Stromal cell of bone marrow (primary cell): ENCODE measurements at places on chromosomes 1 and 21.
A peak's percentile ranks its signal among the peaks of the same experiment; 100 is the strongest.

DNA sequence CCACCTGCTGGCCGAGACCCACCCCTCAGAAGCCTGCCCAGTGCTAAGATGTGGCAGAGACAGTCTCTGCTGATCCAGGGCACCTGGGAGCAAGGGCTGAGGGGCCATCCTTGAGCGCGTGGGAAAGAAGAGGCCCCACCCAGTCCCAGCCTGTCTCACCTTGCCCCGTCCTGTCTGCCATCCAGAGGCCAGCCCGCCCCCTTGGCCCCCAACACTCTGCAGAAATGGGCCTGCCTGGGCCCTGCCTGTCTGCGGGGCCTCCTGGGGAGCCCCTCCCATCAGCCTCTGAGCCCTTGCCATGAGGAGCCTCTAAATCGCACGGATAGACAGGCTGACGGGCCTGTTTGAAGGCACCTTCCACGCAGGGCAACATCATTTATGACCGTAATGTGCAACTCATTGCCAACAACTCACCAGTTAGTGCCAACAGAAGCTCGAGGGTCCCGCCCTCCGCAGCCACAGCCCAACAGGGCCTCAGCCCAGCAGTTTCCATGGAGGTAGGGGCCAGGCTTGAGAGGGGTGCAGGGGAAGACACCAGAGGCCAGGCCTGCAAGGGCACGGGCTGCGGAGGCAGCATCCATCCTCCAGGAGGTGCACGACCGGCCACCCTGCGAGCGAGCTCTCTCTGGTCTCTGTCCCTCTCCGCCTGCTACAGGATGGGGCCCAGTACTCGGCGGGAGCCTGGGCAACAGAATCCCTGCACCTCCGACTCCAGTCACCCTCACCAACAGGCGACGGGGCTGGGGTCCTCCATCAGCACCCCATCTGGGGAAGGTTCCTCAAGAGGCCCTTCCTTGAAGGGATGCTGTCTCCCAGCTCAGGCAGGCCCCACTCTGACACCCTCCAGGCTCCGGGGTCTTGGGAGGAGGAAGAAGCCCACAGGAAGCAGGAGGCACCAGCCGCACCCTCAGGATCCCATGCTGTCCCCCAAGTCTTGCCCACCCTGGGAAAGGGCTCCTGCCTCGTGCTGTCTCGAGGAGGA, 78.0 kb downstream of the MEGF6 start:
- no peak for DNase-seq

GRCh38 chr1:220747437-220748088, 559 bp upstream of the MTARC2 start:
- DNase-seq = no peak

DNA sequence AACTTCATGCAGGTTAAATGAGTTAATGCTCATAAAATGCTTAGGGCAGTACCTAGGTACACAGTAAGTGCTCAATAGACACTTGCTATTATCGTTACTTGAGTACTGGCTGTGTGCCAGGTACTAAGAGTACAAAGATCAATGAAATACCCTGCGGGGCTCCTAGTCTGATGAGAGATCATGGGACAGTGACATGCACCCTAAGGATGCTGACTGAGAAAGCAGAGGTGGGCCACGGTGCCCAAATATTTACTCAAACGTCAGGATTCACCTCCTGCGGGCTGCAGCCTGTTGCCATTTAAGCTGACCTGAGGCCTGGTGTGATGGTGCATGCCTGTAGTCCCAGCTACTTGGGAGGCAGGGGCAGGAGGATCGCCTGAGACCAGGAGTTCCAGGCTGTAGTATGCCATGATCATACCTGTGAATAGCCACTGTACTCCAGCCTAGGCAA, 19.8 kb upstream of the LUZP1 start:
- DNase-seq = no peak

DNA sequence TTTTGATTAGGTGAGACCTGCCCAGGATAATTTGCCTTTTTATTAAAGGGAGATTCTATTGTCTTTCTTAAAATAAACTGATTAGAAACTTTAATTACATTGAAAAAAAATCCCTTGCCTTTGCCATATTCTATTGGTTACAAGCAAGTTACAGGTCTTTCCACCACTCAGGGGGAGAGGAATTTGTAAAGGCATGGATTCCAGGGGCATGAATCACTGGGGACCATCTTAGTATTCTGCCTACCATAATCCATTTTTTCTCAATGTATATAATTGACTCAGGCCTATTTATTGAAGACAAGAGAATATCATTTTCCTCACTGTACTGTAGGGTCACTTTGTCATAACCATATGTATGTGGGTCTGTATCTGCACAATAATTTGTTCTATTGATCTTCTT, 124.3 kb upstream of the PDE4B start:
- DNase-seq = no peak

- no peak for DNase-seq
Measured at GRCh38 chr1:204380293-204380831, 20.6 kb upstream of the PLEKHA6 start.

DNA sequence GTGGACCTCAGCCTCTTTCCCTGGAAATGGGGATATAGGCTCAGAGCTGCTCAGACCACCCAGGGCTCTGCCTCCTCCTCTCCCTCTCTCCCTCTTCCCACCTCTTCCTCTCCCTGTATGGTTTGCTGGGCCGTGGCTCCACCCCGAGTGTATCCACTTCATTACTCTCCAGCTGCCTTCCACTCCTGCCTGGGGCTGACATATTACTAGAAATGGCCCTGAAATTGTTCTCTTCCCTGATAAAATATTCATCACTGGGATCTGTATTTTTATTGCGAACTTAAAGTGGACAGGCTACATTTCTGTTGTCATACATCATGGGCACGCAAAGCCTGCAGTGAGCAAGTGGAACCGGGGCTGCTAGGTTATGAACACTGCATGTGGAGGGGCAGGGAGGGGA, 225.0 kb downstream of the HHAT start:
- DNase-seq = no peak

- no peak for DNase-seq
Measured at GRCh38 chr1:111789142-111789541, 33.4 kb downstream of the DDX20 start.

DNA sequence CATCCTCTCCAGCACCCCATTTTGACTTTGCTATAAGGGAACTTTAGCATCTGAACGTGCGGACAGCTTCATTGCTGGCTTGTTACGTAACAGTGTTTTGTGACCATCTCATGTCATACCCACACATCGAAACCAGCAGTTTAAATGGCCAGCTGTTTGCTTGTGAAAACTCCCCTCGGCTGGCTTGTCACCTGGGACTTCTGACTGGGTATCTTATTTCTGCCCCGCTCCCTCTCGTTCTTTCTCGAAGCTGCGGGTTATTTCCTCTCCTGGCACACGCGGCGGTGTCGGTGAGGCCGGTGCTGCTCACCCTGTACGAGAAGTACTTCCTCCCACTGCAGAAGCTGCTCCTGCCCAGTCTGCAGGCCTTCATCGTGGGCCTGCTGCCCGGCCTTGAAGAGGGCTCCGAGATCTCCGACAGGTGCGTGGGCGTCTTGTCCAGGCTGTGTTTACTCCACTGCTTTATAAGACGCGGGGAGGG, 43.5 kb downstream of the DOP1B start:
- DNase-seq = no peak

GRCh38 chr1:51583532-51583931, 33.4 kb upstream of the OSBPL9 start:
- DNase-seq = peak; percentile 67

DNA sequence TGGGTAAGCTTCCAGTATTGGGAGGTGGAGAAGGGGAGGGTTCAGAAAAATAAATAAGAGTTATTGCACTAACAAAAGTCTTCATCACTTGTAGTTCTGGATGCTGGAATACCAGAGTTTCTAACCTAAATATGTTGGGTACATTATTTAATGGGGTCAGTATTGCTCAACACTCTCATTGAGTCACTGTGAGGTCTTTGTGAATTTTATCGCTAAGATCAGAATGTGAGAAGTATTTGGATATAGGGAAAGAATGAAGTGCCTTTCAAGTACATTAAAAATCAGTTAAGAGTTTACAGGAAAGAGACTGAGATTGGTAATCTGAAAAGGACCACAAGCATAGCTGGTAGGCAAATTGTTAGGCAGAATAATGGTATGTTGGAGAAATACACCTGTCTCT, 8.8 kb downstream of the SNRPE start:
- no peak for DNase-seq

GRCh38 chr1:28266920-28267322, 7.6 kb downstream of the SESN2 start:
- DNase-seq = no peak

- no peak for DNase-seq
Measured at GRCh38 chr1:50517488-50517887, 94.2 kb upstream of the DMRTA2 start.

DNA sequence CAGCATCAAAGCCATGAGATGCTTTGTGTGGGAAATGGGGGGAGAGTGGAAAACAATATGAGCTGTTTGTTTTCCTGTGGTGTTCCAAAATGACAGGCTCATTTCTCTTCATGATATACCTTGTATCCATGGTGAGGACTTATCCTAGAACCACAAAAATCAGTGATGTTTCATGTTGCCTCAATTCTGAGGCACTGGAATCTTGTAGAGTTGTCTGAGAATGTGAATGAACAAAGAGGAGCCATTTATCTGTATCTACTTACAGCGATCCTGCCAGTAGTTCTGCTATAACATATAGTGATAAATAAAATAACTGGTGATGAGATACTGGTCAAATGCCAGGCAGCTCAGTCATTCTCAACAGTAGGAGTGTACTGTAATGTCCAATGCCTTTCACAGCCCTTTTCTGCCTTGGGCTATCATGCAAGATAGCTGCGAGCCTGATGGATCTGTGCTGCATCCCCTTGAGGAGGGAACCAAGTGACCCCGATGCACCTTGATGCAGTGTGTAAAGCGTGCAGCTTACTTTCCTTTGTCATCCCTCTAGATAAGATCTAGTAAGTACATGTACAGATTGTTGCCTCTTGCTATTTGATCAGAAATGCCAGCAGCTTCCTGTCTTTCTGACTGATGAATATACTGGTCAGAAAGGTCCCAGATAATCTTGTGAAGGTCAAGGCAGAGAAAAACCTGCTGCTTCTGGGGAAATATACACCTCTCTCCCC, 52.8 kb downstream of the SLC44A3 start:
- DNase-seq = no peak

DNA sequence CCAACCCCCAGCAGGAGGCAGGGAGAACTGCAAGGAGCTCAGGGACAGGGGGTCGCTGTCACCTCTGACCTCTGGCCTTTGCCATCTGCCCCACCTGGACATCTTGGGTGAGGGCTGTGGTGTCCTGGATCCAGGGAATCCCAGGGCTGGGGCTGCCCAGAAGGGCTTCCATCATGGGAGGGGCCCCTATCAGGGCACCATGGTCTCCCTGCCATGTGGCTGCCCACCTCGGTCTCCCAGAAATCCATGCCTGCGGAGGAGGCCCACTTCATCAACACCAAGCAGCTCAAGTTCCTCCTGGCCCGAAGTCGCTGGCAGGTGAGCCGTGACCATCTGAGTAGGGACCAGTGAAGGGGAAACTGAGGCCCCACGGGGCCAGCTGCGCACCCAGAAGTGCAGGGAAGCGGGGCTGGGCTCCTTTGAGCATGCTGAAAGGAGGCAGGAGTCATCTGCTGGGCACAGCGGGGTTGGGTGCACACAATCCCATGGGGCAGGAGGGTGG, 36.1 kb downstream of the TRIM11 start:
- no peak for DNase-seq

DNA sequence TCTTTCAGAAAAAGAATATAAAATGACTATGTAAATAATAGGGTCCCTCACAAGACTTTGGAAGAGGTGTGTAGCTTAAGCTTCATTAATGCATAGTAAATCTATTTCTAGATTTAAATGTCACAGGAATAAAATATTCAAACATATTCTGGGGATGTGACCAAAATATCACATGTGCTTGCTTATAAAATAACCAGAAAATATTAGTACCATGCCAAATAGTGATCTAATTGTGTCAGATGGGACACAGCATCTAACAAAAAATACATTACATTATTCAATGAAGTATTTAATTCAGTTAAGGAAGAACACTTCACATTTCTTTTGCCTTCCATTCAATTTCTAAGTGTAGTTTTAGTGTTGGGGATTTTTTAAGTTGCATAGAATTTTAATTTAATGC, 179.5 kb downstream of the LRRC40 start:
- no peak for DNase-seq

DNA sequence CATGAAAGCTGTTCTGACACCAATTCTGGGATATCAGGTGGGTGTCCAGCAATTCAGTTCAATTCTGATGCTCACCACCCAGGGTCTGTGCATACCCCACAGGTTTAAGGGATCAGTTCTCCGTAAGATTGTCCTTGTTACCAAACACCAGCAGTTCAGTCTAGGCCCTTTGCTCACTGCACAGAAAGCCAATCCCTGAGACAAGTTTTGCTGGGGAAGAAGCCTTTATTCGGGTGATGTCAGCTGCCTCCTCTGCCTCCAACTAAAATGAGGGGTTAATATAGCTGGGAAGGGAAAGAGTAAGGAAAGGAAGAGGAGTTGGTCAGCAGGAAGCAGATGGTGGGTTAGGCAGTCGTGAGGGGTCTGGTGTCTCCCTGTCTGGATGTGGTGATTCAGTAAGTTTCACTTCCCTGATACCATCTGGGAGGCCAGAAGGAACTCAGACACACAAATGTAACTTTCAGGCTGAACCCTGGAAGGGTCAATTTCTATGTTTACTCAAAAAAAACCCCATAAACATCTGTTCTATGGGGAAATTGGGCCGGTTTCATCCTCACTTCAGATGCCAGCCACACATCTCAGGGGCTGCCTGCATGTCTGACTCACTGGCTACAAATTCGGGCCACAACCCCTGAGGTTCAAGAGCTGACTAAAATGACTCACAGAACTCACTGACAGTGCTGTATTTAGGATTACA, 83.3 kb upstream of the PGBD5 start:
- peak; percentile 77 for DNase-seq

DNA sequence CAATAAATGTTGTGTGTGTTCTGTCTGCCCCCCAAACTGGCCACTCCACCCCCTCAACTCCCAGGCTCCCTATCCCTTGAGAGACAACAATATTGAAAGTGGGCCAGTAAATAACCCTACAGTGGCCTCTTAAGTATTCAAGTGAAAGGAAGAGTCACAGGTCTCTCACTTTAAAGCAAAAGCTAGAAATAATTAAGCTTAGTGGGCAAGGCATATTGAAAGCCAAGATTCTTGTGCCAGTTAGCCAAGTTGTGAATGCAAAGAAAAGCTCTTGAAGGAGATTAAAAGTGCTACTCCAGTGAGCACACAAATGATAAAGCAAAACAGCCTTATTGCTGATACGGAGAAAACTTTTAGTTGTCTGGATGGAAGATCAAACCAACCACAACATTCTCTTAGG, 158.4 kb downstream of the GABPA start:
- DNase-seq = no peak
